ENCODE measurements at places on chromosomes 12 and 14.

DNA sequence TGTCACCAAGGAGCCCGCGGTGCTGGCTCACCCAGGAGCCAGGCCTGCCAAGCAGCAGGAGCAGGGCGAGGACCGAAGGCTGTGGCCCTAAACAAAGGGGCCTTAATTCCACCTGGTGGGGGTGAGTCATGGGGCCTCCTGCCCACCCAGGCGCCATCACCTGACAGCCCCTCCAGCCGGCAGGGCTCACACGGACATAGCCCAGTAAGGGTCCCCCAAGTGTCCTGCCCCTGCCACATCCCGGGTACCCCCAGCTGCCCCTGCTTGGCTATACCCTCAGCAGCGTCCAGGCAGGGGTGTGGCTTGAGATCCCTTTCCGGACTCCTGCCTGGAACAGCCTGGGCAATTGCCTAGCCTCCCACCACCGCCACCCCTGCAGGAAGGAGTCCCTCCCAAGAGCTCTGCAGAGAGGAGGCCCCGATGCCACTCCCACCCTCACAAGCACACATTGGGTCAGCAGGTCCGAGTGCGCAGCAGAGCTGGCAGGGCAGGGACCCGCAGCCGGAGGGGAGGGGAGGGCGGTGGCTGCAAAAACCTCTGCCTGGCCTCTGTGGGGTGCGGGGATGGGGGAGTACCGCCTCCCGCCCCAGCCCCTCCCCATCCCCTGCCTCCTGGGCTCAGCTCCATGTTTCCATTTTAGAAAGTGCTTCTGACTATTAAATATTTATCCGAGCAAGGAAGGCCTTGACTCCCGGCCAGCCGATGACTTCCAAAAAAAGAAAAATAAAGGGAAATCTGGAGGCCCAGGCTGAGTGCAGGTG lies 4.6 kb downstream of the AHNAK2 start:
- DNase-seq = peak; percentile 86

DNA sequence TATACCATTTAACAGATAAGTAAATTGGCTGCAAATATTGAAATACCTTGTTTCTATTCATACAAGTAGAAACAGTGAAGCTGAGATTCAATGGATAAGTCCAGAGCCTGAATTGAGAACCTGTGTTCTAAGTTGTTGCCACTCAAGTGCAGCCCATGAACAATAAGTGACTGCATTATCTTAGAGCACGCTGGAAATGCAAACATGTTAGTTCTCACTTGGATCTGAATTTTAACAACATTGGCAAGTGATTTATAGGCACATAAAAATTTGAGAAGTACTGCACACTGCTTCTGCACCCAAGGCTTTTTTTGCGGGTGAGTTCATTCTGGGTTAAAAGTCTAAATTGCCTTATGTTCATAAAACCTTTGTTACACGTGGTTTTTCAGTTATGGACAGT lies 484.3 kb downstream of the NAV3 start:
- DNase-seq = no peak

DNA sequence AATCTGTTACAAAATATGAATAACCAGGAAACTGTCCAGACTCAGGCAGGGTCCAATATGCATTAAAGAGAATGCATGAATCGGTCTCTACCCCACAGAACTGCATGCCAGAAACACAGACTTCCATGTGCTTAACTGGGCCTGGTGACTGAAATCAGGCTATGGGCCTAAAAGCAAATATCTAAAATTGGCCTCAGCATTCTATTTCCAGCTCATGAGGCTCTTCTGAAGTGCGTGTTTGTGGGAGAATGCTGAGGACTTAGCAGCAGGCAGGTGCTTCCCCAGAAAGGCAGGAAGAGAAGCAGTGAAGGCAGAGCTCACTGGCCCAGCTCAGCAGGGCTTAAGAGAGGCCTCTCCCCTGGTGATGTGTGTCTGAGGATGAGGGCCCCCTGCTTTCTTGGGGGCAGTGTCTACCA lies 48.5 kb downstream of the ADGRD1 start:
- no peak for DNase-seq

DNA sequence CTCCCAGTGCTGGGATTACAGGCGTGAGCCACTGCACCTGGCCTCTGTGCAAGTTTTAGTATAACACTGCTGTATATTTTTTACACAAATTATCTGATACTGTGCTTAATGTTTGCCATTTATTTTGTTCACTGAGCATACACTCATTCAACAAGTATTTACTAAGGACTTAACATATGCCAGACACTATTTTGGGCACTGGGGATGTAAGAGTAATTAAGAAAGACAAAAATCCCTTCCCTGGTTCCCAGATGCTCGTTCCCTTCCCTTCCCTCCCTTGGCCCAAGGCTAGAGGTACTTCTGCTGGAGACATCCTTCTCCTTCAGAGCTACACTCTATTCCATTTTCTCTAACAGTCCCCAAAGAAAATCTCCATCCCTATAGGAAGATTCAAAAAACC lies 12.5 kb downstream of the CIT start:
- no peak for DNase-seq

DNA sequence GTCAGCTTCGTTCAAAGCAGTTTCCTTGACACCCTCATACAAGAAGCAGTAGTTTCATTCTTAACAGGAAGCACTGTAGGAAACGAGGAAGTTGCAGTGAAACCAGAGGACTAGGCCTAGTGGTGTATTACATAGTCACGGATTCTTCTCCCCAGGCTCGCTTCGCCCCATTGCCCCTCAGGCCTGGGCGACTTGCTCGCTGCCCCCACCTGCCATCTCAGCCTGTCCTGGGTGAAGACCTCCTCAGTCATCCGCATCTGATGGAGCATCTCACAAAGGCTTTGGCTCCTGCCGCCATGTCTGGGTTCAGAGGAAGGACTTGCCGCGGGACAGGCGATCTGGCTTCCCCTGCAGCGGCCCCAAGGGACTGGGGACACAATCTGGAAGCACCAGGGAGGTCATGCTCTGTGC lies 93.5 kb downstream of the LMNTD1 start:
- no peak for DNase-seq

DNA sequence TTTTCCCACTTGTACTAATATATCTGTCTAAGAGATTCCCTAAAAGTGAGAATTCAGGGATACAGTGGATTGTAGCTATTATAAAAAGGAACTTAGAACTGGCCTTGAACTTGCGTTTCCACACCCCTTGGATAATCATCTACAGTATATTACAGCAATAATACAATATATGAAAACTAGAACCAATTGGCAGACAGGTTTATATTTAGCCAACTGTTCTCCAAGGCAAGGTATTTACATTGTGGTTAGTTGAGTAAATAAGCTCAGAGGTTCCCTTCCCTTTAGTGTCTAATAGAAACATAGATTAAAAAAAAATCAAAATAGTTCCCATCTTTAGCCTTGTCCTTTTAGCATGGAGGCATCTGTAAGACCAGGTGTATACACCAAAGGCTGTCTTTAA lies 42.1 kb downstream of the LIMA1 start:
- no peak for DNase-seq

- DNase-seq = no peak
Measured at GRCh38 chr12:1289371-1290155, 298.5 kb downstream of the ERC1 start.

DNA sequence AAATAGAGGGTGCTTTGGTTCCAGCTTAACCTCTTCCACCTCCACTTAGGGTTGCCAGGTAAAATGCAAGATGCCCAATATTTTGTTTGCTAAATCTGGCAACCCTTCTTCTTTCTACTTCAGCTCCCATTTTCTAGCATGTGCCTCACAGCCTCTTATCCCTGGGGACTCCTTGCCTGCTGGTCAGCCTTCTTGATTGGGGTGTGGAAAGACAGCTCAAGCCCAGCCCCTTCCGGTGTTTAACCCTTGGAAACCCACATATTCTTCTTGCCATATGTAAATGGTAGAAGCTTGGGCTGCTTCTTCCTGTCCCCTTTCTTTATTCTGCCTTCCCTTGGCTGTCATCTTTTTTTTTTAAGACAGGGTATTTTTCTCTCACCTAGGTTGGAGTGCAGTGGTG lies 5.7 kb downstream of the SPIC start:
- DNase-seq = no peak

DNA sequence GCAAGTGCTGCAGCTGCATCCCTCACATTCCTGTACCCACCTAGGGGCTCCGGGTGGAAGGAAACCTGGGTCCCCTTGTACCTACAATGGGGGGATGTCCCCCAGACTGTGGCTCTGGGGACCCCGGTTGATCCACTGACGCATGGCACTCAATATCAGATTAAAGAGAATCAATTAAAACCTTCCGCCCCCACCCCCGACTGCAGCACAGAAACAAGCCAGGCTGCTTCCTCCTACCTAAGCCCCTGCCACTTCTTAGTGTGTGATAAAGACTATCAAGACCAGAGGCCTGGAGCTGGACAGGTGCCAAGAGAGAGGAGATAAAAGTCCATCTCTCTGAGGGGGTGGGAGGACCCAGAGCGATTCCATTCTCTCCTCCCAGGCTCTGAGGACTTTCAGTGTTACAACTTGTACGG lies 28.2 kb upstream of the RPLP0 start:
- DNase-seq = no peak

DNA sequence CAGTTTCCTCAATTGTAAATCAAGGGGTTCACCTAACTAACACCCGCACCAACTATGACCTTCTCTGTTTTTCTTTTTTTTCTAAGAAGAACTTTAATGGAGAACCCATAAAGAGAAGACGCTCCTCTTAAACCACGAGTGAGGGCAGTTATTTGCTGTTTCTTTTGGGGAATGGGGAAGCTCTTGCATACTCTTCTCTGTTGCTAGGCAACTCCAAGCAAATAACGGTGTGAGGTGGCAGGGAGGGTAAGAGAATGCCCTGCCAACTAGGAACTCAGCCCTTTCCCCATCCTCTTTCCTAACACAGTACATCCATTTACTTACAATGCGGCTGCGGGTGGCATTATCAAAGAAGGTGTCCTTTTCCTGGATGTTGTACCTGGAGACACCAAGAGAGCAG lies 114.9 kb downstream of the ANO2 start:
- DNase-seq = no peak

- no peak for DNase-seq
Measured at GRCh38 chr14:75053396-75054291, 2.4 kb upstream of the MLH3 start.

DNA sequence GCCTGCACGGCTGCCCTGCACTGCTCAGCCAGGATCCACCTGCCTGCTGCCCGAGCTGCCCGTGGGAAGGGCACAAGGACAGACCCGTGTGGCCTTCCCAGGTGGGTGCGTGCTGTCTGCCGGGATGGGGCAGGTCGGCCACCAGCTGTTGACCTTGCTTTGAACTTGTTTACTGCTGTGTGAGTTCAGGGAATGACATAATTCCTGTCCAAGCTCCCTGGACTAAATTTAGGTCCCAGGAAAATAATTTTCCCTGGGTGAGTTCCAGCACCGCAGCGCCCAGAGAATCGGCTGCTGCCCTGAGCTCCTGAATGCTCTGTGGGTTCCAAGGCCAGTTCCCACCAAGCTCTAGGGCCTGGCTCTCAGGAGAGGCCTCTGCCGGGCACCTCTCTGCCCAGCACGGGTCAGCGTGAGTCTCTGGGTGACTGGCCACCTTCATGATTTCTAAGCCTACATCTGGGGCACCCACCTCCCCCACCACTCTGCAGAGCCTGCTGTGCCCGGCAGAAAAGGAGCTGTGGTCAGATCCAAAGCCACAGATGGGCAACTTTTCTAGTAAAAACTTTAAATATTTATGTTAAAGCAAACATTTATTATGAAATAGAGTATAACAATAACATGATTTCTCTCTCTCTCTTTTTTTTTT lies 27.2 kb upstream of the MLXIP start:
- DNase-seq = no peak

GRCh38 chr12:89157413-89157812 lies 194.9 kb downstream of the DUSP6 start:
- no peak for DNase-seq

GRCh38 chr12:51846911-51847642 lies 1.4 kb downstream of the FIGNL2 start:
- DNase-seq = peak; percentile 74

- peak; percentile 48 for DNase-seq
Measured at GRCh38 chr12:131092901-131093603, 139.3 kb downstream of the ADGRD1 start.

DNA sequence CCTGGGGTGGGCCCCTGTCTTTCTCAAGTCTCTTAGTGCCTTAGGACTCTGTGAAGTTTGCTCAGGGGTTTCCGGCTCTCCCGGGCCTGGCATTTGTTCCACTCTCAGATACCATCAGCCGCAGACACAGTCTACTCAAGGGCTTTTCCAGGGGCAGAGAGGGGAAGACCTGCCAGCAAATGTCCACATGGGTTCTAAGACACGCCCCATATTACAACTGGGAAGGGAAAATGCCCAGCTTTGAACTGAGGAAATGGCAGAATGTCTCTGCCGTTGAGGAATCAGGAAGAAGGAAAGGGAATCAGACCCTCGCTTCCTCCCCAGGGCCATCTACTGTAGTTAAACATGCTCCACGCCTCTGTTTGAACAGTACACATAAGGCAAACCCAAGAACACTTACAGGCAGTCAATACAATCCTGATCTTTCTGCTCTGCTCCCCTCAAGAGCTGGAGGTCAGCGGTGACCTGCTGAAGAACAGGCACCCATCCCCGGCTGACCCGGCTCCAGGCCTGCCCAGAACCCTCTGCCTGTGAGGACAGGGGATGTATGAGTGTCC lies 7.9 kb downstream of the CCDC85C start:
- DNase-seq = no peak

GRCh38 chr14:98370352-98370751 lies 901.6 kb downstream of the BCL11B start:
- DNase-seq = no peak

- peak; percentile 83 for DNase-seq
Measured at GRCh38 chr12:49580572-49581535, 12.9 kb upstream of the MCRS1 start.

- no peak for DNase-seq
Measured at GRCh38 chr14:103898711-103899110, 29.5 kb upstream of the TDRD9 start.

GRCh38 chr14:42277840-42278239 lies 671.2 kb downstream of the LRFN5 start:
- no peak for DNase-seq

GRCh38 chr14:31057035-31057434 lies 30.9 kb upstream of the STRN3 start:
- DNase-seq = no peak

- DNase-seq = peak; percentile 86
Measured at GRCh38 chr14:91418387-91419043, 895 bp upstream of the CCDC88C start.

DNA sequence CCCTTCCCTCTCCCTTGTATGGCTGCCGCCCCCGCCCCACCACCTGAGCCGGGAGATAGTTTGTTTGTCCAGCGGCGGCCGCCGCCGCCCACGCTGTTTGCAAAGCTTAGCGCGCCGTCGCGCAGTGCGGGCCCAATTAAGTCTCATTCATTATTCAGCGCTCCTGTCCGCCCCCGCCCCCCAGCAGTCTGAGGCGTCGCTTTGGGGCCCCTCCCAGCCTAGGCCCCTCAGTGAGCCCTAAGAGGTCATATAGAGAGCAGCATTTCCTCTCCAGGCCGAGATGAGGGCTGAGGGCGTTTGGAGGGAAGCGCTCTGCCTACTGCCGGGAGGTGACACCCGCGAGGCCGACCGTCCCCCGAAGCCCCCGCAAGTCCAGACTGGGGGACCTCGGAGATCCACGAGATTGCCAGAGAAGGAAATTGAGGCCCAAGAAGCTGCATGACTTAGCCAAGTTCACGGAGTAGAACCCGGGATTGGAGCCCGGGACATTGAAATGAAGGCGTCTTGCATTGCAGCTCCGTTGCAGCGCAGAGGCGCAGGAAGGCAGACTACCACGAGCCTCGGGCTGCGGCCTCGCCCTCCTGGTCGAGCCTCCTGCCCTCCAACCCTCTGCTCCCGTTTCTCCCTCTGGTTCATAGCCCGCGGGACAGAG lies at the start of gene DNAJC22:
Gene DNAJC22 (plus strand): TSS at position 230 of the 652 bp plus-strand sequence. CDS start 1,985 bp downstream, outside the sequence.
- no peak for DNase-seq

- DNase-seq = no peak
Measured at GRCh38 chr14:61347826-61348443, 26.6 kb downstream of the PRKCH start.
